ENCODE measurements at places on chromosomes 3 and 15. TPM values are rescaled to one million over a fixed set of nuclear protein-coding genes. Genes with fewer than 3 reads are reported as not detected.

Gene STAB1
- total RNA-seq, result 0.59 TPM

Gene SMCO1
- total RNA-seq, result not detected

Gene MCTP2
- 8.9 TPM for total RNA-seq

Gene CCR9
- not detected for total RNA-seq

Gene MYH15
- total RNA-seq, result 2.3 TPM

Gene GOLGA6D
- total RNA-seq, result not detected

Gene SLC2A2
- total RNA-seq, result not detected

All from smooth muscle cell of the pulmonary artery (primary cell).